ENCODE measurements at places on chromosomes 7 and 10.

DNA sequence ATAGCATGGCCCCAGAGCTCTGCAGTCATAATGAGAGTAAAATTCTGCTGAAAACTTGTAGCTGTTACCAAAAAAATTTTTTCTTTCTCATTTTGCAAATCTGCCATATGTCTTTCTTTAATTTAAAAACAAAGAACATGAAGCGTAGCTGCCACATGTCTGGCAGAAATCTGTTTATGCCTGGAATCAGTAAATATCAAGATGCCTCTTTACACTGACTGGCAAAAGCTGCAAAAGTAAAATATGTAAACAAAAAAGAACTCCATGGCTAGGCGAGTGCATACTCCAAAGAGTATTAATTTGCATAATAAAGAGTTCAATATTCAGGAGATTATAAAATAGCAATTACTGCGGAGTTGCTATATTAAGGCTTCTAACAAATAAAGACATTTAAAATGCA lies 130.9 kb upstream of the SP8 start:
- no peak for DNase-seq

DNA sequence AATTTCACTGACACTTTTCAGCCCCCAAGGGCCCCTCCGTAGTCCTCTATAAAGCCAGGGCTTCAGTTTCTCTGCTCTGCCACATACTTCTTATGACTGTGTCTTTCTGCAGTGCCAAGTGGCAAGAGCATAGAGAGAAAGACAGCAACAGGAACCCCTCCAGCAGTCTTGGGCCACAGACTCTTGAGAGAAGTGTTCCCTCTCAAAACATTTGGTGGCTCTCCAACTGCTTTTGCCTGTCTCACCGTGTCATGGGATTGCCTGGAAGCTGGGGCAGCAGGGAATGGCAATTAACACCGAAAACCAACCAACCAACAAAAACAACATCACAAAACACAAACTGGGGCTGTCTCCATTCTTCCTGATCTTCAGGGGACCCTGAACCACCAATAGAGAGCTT lies 73.8 kb upstream of the ELN start:
- no peak for DNase-seq

DNA sequence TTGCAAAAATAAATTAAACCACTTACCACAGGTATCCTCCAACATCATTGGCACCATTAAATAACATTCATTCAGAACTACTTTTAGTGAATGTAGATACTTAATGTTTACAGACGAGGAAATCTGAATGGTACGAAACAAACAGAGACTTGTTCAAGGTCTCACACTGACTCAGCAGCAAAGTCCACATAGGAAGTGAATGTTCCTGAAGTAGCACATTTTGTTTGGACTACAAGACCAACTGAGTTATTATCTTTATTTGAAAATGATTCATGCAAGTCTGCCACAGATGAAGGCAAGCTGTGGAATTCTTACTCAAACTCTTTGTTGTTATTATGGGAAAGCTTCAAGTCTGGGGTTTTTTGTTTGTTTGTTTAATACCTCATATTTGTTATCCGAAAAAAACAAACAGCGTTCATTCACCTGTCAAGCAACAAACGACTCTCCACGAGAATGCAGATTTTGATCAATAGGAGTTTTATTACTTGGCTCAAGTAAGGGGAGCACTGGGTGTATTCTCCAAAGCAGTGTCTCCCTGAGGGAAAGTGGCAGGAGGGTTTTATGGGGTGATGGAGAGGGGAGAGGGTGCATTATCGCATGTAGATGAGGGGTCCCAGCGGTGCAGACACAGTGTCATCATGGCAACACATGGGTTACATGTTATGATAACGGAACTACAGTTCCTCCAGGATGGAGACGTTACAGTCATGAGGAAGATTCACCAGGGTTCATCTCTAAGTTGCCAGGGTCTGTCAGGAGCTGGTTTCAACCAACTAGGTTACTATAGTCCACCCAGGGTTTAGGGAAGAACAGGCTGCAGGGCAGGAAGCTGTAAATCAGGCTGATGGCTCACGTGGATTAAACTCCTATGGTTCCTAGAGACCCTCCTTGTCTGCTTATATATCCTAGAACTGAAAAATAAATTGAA lies 147.7 kb upstream of the AKR1E2 start:
- DNase-seq = peak; percentile 89

- DNase-seq = peak; percentile 77
Measured at GRCh38 chr7:47266131-47266706, 315.7 kb downstream of the TNS3 start.

- no peak for DNase-seq
Measured at GRCh38 chr7:115731796-115732471, 298.6 kb downstream of the TFEC start.

DNA sequence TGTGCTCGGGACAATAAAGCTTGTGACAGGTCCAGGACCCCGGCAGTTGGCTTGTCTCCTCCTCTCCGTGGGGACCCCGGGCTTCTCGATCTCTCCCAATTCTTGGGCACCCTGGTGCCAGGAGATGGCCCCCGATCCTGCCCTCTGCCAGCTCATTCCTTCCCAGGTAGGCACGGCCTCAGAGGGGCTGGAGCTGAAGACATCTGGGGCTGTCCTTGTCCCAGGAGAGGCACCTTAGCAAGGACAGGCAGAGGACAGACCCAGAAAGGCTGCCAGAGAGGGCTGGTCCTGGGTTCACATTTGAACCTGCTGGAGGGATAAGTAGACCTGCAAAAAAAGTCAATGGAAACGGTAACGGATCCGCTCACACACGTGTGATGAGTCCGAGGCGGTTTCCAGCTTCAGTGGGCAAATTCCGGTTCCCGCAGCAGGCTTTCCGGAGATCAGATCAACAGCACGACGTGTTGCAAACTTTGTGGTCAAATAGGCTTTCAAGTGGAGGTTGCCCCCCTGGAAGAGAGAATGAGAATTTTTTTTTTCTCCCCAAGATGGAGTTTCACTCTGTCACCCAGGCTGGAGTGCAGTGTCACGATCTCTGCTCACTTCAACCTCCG lies 47.7 kb upstream of the GTF2IRD1 start:
- no peak for DNase-seq

DNA sequence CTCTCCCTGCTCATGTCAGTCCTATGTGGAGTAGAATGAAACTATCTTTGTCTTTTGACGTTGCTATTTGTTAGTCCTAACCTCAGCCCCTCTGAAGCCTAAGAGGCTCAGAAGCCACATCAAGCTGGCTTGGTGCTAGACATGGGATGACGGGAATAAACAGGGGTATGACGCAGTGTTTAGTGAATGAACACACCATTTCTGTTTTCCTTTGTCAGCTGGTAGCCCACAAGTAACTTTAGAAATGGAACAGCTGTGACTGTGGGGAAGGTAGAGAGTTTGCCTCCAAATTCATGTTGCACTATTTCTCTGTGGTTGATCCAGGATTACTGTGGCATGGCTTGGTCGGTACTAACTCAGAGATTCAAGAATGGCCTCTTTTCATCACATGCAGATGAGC lies 31.3 kb downstream of the COX15 start:
- DNase-seq = no peak

GRCh38 chr7:52830801-52831200 lies 204.6 kb upstream of the POM121L12 start:
- DNase-seq = no peak

DNA sequence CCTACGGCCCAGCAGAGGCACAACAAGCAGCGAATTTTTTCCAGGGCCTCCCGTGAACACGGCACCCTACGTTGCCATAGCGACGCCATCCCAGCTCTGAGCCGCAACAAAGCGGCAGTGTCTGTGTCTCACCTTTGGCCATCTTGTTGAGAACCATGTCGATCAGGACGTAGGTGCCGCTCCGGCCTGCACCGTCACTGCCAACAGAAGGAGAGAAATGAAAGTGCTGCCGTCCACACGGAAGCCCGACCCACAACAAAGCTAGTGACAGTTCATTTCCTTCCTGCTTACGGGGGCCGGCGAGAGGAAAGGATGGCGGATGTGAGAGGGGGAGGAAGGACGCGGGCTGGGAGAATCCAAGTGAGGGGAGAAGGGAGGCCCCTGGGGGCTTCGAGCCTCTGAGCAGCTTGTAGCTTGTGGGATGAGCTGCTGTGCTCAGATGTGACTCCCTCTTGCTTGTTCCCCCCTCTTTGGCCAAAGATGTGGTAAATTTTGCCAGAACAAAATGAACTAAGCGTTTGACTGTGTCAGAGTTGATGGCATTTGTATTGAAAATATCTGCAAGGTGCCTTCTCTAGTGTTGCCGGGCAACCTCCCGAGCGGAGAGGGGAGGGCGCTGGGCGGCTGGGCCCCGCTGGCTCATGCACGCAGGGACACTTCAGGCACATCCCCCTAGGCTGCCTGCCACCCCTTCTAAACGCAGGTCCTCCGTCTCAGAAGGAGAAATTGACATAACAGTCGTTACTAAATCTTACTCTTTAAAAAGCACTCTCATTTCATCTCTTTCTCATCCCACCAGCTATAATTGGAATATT lies 232.2 kb downstream of the DNAJB6 start:
- DNase-seq = peak; percentile 18

- no peak for DNase-seq
Measured at GRCh38 chr7:99106821-99107241, 37.1 kb downstream of the SMURF1 start.

- no peak for DNase-seq
Measured at GRCh38 chr10:59896191-59896590, 10.2 kb downstream of the CCDC6 start.

- DNase-seq = no peak
Measured at GRCh38 chr7:135831455-135832195, 83.0 kb upstream of the FAM180A start.

DNA sequence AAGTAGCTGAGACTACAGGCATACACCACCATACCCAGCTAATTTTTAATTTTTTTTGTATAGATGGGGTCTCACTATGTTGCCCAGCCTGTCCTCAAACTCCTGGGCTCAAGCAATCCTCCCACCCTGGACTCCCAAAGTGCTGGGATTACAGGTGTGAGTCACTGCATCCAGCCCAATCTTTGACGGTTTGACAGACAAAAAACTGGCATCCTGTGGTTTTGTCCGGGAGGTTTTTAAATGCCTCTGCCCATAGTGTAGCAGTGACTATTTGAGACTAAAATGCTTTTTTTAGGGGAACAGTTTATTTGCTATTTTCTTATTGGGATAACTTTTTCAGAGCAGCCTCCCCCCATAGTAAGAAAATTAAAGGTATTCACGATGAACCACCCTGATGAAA lies 523.7 kb upstream of the GALNT17 start:
- no peak for DNase-seq

DNA sequence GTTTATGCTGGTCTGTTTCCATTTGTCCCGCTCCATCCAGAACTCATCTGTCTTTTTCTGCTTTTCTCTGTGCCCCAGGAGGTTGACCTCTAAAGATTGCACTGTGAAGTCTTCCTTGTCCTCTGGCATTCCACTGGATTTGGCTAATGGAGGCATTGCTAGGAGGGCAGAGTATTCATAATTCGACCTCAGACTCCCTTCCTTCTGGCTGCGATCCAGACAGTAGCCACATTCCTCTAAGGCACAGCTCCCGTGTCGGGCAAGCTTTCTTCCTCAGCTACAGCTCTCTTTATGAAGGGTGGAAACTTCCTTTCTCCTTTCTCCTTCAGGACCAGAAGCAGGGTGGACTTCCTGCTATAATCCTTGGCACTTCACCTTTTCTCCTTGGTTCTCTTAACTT lies 175.9 kb downstream of the BAMBI start:
- peak; percentile 84 for DNase-seq

GRCh38 chr7:49483142-49483541 lies 290.3 kb upstream of the VWC2 start:
- no peak for DNase-seq

GRCh38 chr7:52302765-52303520 lies 732.5 kb upstream of the POM121L12 start:
- DNase-seq = no peak

DNA sequence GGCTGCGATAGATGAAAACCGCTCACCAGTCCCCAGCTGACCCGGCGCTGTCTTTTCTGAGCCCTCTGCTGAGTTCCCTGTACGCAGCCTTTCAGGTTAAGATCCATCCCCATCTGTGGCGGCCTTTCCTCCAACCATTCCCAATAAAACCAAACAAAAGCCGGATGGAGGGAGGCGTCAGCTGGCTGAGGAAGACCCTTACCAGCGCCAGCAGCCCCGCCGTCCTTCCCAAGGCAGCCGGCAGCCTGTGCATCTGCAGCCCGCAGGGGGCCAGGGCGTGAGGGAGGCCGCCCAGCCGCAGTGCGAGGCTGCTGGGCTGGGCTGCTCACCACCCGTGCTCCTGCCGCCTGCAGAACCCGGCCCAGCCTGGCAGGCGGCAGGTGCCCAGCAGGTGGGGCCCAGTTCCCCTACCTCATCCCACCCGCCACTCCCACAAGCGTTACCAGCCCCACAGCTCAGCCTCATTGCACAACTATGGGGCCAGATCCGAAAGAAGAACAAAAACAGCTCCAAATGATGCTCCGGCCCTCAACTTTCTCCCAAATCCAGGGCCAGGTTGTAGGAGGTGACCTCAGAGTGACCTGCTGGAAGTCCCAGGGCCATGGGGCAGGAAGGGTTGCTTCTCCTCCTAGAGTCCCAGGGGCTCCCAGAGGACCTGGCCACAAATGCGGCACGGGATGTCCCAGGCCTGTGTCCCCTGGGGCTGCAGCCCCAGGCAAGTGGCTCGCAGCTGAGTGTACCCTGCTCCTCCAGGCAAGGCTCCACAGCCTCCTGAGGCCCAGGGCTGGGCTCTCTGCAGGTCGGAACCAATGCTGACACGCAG lies 23.8 kb downstream of the PAPOLB start:
- DNase-seq = no peak

- no peak for DNase-seq
Measured at GRCh38 chr7:151682831-151683614, 163.3 kb upstream of the RHEB start.

DNA sequence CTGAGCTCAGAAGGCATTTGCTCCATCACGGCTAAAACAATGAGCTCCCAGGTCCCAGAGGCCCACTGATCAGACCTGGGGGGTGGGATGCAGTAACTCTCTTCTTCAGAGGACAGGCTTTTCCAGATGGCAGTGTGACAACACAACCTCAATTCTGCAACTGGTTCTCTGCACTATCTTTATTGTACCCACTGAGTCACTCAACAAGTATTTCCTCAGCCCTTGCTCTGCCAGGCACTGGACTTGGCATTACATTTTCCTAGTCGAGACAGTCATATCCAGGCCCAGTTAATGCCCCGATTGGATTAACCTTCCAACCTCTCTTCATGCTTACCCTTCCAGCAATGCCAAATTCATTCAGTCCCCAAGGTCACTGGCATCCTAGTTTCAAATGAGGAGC lies 72.6 kb downstream of the JAZF1 start:
- DNase-seq = peak; percentile 44

- DNase-seq = no peak
Measured at GRCh38 chr10:80265740-80266512, 23.5 kb downstream of the MAT1A start.

DNA sequence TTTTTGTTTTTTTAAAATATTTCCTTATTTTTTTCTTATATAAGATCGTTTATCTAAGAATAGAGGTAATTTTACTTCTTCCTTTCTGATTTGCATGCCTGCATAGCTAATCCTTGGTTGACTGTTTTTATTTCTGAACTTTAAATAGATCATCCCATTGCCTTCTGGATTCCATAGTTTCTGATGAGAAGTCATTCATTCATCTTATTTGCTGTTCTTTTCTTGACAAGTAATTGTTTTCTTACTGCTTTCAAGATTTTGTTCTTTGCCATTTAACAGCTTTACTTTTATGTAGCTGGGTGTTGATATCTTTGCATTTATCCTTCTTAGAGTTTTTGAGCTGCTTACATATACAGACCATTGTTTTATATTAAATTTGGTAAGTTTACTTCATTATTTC lies 437.9 kb downstream of the SDK1 start:
- DNase-seq = no peak

Measured in cardiac fibroblast (primary cell).